Eye (tissue), 1 donor: ENCODE measurements at places on chromosomes 12 and 14.
A peak's percentile ranks its signal among the peaks of the same experiment; 100 is the strongest.

GRCh38 chr14:32578181-32578580 is 249.1 kb downstream of the AKAP6 start:
- DNase-seq: no peak

GRCh38 chr12:84922693-84923092 is 10.1 kb upstream of the SLC6A15 start:
- DNase-seq: no peak

GRCh38 chr12:124863416-124864325 is at the start of gene SCARB1:
Gene SCARB1 (minus strand): TSS chr12:124863864. CDS start chr12:124863720, 144 bp downstream.
- peak; percentile 89 for DNase-seq

DNA sequence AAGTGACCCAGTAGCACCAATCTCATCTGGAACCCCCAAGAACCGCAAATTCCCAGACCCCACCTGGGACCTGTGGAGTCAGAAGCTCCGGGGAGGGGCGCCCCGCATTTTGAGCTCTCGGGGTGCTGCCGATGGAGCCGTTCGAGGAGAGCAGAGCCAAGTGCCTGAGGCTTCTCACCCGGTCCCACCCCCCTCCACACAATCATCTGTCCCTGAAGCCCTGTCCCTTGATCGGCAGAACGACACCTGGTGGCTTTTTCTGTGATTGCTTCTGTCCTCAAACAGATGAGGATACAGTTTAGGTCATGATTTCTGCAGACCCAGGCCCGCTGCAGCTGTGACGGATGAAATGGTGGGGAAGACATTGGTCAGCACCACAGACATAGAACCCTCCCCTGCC is 74.7 kb downstream of the NOC4L start:
- DNase-seq: peak; percentile 60

DNA sequence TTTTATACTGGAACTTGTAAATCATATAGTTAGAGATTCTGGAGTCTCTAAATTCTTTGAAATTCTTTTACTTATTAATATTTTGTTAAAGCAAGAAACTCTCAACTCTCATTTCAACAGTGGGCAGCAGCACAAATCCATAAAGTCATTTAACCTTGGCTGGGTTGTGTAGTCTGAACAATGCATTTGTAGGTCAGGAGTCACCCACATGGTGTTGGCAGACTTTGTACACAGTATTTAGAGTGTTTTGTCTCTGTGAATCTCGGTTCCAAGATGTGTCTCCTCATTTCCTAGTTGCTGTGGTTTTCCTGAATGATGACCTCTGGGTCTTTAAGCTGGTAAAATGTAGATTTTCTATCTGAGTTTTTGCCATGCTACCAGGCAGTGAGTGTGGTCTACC is 20.8 kb upstream of the STRAP start:
- no peak for DNase-seq

DNA sequence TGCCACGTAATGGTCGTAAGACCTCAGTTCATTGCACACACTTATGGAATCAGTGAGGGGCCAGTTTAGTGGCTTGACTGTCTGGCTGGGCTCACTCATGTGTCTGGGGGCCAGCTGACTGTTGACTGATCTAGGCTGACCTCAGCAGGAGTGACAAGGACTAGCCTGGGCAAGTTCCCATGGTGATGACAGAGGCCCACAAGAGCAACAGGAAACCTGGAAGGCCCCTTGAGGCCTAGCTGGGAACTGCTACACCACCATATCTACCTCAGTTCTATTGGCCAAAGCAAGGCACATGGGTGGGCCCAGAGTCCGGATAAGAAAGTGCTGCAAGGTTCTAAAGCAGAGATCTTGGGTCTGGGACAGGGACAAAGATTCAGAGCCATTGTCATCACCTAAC is 21.3 kb upstream of the RFLNA start:
- no peak for DNase-seq

GRCh38 chr12:66932126-66932525 is 253.2 kb upstream of the GRIP1 start:
- DNase-seq: no peak

- no peak for DNase-seq
These were observed 38.0 kb downstream of the ABCD2 start for GRCh38 chr12:39581592-39581991.

- DNase-seq: no peak
These were observed 23.2 kb downstream of the NT5DC3 start for GRCh38 chr12:103817791-103818190.

DNA sequence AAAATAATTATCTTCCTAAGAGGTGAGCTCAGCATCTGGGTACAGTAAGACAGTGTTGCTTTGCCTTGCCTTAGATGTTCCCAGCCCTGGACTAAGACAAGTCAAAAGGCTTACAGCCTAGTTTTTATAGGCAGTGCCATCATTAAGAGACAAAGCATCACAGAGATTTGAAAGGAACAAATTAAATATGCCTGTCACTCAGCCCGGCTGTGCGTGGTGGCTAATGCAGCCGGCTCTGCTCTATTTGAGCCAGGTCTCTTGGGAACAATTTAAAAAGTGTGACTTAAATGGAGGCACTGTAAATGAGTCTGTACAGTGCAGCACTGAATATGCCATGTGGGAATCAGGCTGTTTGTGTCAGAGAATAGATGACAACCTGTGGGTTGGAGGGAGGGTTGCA is 1687.4 kb upstream of the FLRT2 start:
- peak; percentile 53 for DNase-seq

GRCh38 chr14:86279405-86279804 is 749.5 kb downstream of the FLRT2 start:
- DNase-seq: no peak

DNA sequence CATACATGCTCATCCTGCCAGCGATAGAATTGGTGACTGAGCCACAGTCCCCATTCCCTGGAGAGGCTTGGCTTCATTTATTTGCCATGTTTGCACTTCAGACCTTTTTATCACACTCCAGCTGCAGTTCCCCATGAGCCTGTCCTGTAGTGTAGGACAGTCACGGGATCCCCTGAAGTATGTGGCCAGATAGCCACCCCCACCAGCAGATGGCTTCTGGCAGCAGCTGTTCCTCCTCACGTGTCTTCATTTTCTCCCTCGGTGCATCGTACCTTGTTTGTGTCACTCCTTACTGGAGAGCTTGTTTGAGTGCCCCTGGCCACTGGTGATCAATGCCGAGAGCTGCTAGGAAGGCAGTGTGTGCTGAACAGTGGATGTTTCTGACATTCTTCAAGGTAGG is 40.2 kb downstream of the UBE3B start:
- peak; percentile 66 for DNase-seq

DNA sequence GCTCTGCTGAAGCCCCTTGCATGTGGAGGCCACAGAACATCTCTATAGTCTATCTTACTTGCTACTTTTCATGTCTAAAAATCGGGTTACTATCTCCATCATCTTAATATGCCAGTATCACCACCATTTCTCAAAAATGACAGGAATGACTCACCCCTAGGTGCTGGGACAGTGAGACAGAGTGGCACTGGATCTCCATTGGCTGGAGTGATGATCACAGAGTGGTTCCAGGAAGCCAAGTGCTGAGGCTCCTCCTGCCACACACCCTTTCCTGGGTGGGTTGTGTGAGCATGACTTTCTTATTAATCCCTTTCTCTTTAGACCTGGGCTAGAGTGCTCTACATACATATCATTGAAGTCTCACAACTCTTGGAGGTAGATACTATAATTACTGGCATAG is 3.3 kb upstream of the ASCL1 start:
- DNase-seq: no peak

DNA sequence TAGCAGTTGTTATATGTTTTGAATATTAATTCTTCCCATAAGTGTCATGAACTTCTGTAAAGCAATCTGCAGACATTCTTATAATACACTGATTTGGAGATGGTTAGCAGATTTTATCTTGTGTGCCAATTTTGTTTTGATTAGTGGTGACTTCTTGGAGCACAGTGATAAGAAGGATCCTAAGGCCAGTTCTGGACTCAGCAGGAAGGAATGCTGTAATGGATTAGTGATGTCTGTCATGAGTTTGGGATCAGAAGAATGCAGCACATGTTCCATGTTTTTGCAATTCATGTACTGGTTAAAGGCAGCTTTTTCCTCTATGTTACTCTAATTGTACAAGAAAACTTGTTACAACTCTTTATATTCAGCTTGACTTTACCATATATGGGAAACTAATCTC is 91.5 kb downstream of the UNC79 start:
- no peak for DNase-seq

DNA sequence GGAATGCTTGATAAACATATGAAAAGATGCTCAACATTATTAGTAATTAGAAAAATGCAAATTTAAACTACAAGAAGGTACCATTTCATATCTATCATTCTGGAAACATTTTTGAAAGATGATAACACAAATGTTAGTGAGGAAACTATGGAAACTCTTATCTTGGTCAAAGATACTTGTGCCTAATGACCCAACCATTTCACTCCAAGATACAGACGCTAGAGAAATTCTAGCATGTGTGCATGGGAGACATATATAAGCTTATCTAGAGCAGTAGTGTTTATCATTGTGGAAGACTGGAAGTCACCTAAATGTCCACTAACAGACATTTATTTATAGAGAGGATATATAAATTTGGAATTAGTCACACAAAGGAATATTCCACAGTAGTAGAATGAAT is 143.1 kb upstream of the HMGA2 start:
- DNase-seq: no peak

GRCh38 chr12:4034921-4035320 is 161.7 kb upstream of the PARP11 start:
- DNase-seq: no peak

DNA sequence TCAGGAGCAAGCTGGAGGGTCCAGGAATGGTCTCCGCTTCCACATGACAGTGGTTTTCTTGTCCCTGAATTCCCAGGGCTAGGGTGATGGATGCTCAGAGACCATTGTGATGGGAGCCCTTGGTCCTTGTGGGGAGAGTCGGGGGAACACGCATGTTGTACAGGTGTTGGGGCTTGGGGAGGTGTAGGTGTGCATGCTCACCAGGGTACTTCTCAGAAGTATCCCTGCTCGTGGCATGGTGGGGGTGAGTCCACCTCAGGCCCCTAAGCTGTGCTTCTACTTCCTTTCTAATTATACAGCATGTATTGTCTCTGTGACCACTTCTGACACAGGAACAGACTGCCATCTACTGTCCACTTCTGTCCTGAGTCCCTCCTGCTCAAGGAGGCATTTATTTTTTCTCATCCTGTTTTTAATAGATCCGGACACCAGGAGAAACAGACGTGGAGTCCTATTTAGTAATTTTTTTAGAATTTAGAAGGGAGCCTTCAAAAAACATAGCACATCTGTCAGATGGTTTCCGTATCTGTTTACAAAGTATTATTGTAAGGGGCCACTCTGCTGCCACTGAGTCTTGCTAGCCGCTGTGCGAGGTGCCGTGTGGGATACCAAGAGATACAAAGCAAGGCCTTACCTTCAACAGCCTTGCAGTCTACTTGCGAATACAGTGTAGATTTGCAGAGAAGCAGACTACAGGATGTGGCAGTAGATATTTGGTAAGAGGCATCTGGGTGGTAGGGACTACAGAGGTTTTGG is 10.5 kb downstream of the NTF3 start:
- peak; percentile 77 for DNase-seq

DNA sequence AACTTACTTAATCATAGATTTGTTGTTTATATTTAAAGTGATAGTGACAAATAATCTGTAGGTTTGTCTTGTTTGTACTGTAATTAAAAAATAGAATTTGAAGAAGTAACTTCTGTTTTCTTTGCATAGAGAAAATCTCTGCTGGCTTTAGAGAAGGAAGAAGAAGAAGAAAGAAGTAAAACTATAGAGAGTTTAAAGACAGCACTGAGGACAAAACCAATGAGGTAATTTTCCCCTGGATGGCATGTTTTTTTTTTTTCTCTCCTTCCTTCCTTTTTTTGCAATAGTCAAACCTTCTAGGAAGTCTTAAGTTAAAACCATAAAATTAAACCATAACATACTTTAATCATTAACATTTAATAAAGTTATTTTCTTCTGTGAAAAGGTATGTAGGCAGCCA is 131.9 kb downstream of the DAAM1 start:
- no peak for DNase-seq

- DNase-seq: no peak
These were observed 29.0 kb upstream of the WDR89 start for GRCh38 chr14:63670692-63671091.

DNA sequence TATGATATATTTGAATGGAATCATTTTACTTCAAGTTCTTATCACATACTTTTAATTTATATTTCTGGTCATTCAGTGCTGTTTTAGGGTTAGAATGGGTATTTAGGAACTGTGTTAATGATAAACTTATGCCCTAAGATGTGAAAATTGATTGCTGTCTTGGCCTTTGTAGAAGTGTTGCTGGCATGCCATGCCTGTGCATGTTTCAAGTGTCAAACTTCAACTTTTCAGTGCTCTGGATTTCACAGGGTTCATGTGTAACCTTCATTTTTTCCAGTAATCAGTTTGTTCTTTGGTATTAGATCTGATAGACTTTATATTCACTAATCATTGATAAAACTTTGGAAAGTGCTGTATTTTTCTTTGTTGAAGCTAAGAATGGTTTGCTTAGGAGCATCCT is 36.6 kb downstream of the YLPM1 start:
- DNase-seq: no peak

GRCh38 chr12:68943848-68944247 is 10.9 kb upstream of the CPM start:
- no peak for DNase-seq
